ENCODE measurements at places on chromosomes 2 and 18. TPM values are rescaled to one million over a fixed set of nuclear protein-coding genes. Genes with fewer than 3 reads are reported as not detected.

The SCN2A gene
- 0.29 TPM for total RNA-seq

DNA sequence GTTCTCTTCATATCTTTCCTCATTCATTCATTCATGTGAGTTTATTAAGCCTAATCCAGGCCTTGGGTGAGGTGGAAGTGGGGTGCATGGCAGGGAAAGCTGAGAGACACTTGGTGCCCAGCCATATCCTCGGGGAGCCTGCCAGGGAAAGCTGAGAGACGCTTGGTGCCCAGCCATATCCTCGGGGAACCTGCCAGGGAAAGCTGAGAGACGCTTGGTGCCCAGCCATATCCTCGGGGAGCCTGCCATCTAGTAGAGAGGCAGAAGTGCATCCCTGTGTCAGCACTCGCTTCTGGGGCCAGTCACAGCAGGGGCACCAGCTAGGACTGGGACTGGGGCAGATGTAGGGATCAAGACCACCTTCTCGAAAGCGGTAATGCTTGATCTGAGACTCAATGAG, 39.4 kb downstream of the DDX18 start:
- DNase-seq = no peak

GRCh38 chr18:58152891-58153290, 108.9 kb downstream of the NEDD4L start:
- DNase-seq = no peak

DNA sequence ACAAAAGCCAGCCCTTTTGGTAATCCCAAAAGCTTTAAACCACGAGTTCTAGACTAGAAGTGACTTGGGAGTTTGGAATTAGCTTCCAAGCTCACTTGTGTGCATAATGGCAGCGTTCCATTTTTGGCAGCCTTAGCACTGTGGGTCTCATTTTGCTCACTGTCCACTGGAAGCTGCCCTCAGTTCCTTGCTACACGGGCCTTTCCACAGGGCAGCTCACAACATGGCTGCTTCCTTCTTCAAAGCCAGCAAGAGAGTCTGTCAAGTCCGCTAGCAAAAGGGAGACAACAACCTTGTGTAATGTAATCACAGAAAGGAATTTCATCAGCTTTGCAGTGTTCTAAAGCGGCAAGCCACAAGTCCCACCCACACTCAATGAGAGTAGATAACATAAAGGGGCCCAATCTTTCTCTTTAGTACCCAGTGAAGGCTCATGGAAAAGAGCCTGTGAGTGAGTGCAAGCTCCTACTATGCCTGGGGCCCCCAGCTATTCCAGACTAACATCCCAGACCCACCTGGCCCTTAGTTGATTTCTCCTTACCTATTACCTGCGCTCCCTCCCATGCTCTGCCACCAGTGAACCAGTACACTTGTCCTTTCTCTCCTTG, 239.7 kb upstream of the FBXO11 start:
- peak; percentile 71 for DNase-seq

GRCh38 chr2:204104811-204105210, 168.2 kb downstream of the ICOS start:
- no peak for DNase-seq

The FZD7 gene
- 29.4 TPM for total RNA-seq

The RRM2 gene
- total RNA-seq = 144 TPM

- DNase-seq = no peak
Measured at GRCh38 chr18:9289698-9290097, 44.9 kb upstream of the TWSG1 start.
